NCI-H774 (cell line): ENCODE measurements at places on chromosomes 3 and 15.

DNA sequence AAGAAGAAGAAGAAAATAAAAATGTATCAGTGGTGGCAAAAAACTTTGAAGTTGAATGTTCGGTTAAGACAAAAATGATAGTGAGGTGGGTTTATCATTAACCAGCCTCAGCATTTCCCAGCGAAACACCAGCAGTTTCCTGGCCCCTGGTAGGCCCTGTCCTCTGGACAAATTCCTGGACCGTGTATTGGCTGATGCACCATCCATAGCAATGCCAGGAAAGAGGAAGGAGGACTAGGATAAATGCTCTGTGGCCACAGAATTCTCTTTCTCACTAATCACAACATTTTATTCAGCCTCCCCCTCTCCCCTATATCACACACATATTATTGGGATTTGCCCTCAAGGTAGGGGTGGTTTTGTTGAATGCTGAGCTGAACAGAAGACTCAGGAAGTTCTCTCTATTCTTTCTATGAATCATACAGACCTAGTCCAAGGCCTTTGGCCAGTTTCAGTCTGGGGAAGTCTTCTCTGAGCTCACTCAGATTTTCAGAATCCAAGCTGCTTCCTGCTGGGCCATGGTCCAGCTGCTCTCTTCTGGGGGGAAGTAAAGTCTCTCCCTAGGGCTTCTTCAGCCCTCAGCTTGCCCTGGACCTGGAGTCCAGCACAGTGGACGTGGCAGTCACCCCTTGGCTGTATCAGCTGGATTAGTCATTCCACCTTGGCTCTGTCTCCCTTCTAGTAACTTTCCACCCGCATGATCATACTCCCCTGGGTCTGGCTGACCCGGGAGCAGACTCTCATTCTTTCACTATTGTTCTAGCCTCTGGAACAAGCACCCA lies 27.6 kb downstream of the SLC28A1 start:
- DNase-seq, result no peak

DNA sequence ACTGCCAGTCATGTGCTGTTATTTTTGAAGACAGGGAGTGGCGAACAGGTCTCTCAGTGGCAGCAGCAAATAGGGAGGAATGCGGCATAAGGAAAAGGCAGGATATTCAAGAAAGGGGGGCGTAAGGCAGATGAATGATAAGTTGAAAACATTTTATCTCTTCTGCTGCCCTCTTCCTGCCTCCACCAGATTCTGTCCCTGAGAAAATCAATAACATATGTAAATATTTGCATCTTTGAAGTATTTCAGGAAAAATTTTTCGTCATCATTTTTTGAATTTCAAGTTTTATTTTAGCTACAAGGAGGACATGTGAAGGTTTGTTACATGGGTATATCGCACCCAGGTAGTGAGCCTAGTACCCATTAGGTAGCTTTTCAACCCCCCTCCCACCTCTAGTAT lies 616.7 kb downstream of the MCTP2 start:
- DNase-seq, result no peak

DNA sequence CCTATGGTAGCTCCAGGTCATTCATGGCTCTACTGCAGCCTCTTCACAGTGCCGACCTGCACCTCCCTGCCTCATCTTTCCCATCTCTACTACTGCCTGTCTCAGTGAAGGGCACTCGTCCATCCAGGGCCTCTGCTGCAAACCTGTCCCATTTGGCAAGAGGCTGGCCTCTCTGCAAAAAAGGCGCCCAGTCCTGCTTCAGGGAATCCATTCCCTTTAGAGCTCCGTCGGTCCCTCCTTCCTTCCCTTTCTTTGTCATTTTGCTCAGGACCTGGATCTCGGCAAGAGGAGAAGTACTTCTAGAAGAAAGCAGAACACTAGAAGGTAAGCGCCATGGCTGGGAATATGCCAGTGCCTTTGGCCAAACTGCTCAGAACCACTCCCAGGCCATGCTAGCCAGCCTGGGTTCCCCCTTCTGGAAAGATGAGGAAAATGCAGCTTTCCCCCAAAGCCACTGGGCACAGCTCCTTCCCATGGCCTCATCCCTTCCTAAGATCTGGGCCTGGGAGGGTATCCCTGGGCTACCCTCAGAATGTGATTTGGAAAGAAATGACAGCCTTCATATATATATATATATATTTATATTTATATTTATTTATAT lies 6.4 kb upstream of the ISL2 start:
- DNase-seq, result no peak

GRCh38 chr3:3295586-3295985 lies 116.1 kb upstream of the CRBN start:
- no peak for DNase-seq

DNA sequence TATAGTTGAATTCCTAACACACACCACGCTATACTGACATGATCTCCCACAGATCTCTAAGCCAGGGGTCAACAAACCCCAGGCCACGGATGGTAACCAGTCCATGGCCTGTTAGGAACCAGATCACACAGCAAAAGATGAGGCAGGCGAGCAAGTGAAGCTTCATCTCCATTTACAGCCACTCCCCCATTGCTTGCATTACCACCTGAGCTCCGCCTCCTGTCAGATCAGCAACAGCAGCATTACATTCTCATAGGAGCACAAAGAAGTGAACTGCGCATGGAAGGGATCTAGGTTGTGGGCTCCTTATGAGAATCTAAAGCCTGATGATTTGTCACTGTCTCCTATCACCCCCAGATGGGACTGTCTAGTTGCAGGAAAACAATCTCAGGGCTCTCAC lies 2.7 kb downstream of the PDCD7 start:
- DNase-seq, result no peak

- no peak for DNase-seq
These were observed 37.3 kb downstream of the FSD2 start for GRCh38 chr15:82768414-82769054.

GRCh38 chr15:96181217-96181616 lies 149.3 kb upstream of the NR2F2 start:
- no peak for DNase-seq

DNA sequence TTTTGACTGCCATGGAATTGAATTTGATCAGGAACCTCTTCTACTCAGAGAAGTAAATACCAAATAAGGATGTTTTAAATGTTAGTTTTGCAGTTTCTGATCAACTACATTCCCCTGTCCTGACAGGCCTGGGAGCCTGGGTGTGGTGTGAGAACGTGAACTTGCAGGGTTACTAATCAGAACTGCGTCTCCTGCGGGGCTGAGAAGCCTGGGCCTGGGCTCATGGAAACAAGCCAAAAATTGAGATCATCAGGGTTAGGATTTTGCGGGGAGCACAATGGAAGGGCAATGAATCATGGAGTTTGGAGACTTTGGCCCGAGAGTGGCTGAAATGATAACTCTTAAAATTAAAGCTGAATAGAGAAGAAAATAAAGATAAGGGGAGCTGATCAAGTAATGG lies 47.8 kb upstream of the C3orf70 start:
- no peak for DNase-seq

DNA sequence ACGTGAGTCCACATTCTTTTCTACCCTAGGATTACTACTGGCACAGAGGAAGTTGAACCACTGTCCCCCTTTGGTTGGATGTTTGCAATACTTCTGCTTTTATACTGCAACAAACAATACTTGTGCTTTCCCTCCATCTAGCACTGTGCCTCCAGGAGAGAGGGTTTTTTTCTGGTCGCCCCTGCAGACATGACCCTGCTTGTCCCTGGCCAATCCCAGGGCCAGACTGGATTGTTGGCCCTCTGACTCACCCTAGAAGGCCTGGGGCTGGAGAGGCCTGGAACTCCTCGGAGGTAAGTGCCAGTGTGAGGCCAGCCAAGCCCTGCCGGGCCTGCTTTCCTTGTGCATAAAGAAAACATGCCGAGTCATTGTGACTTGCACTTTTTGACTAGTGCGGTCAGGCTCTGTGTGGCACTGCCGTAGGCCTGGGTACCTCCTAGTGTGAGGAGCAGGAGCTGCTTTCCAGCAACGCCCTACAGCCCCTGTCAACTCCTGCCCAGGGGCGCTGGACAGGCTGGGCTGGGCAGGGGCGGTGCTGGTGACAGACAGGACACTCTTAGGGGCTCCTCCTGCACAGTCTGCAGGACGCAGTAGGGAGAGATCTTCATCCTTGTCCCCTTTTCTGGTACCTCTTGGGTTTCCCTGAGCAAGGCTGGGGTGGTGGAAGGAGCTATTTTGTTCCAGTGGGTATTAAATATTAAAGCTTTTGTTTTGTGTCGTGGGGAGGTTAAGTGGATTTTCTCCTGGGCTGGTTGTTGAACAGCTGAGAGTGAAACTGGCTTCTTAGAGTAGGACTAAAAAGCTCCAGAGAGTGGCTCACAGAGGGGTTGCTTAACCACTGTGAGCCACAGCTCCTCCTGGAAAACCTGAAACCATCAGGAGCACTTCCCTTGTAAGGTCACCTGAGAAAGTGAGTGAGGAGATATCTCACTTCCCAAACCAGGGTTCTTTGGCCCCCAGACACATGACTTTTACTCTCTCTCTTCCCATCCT lies 14.4 kb upstream of the TKT start:
- peak; percentile 37 for DNase-seq

DNA sequence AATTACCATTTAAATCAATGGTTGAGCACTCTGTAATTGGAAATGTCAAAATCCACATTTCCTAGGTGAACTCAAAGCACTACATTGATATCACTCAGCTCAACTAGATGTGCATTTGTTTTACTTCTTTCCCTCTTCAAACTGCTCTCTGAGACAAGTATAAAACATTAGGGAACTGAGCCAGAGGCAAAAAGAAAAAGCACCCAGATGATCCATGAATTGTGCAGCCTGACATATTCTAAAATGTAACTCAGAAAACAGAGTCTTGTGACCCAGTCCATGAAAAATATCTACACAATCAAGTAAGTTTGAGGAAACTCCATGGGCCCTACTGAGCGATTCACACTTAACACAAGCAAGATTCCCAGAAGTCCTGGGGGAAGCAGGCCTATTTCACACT lies 9.8 kb downstream of the SRGAP3 start:
- DNase-seq, result no peak

- DNase-seq, result no peak
These were observed 817.0 kb downstream of the TUSC7 start for GRCh38 chr3:117526470-117527079.

GRCh38 chr3:172407872-172408271 lies 40.4 kb downstream of the GHSR start:
- DNase-seq, result no peak

GRCh38 chr3:38163117-38163840 lies 2.1 kb upstream of the OXSR1 start:
- DNase-seq, result no peak

DNA sequence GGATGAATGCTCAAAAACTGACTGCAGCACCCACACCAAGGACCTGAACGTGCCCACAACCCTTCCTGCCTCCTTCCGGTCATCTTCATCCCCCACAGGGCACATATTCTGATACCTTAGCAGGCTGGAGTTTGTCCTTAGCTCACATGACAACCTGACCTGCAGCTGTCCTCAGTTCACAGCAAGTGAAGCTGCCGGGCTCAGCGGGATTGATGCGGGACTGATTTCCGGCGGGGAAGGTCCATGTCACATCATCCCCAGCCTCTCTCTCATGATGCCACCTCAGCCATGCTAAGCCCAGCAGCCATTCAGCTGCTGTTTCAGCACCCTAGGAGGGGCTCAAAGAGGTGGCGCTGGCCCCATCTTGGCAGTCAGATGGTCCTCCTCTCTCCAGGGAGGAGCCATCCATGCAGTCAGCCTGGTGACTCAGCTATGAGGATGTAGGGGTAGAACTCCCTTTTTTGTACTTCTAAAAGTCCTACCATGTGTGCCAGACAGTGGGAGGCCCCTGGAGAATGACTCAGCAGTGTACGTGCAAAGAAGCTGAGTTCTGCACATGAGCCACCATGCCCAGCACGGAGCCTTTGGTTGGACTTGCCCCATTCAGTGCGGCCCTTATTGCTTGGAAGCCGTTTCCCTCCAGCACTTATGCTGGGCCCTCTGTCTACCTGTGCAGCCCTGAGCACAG lies 9.5 kb downstream of the CA12 start:
- DNase-seq, result no peak

GRCh38 chr15:75064846-75065245 lies 41.5 kb downstream of the PPCDC start:
- no peak for DNase-seq

- no peak for DNase-seq
These were observed 1.7 kb upstream of the MAGEF1 start for GRCh38 chr3:184713521-184713920.

GRCh38 chr3:190593075-190593474 lies 79.2 kb downstream of the IL1RAP start:
- no peak for DNase-seq

DNA sequence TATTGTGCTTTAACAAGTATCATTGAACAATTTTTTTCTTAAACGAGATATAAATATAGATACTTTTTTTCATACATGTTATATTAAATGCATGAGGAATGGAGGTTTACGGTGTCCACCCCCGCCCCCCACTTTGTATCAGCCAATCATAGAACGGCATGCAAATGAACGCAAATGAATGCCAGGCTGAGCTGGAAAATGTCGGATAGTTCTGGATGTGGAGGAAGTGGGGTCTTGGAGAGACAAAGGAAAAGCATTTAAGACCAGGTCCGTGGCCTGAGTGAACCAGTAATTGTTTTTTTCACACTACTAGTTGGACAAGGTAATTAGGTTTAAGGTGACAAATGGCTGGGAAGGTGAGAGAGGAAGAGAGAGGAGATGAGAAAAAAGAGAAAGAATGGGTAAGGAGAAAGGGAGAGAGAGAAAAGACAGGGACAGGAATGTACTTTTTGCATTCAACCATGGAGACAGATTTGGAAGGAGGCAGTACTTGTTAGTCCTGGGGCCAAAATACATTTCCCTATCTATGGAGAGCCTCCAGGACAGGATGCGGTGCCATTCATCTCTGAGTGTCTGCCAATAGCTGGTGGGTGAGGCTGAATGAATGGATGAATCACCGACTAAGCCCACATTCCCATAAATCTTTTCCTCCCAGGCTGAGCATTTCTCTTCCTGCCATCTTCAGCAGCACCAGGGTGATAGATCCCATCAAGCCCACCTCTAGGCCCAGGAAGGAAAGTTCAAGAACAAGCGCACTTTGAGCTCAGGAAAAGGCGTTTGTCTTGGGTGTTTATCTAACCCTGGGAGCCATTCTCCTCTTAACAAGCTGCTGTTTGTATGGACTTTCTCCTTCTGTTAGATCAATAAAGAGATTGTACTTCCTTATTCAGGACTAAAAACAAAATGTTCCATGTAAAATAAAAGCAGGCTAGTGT lies 1.4 kb upstream of the RAD18 start:
- no peak for DNase-seq

- DNase-seq, result no peak
These were observed 92.2 kb downstream of the MYLK start for GRCh38 chr3:123791898-123792297.

GRCh38 chr3:11170052-11170770 lies 15.9 kb downstream of the HRH1 start:
- no peak for DNase-seq

DNA sequence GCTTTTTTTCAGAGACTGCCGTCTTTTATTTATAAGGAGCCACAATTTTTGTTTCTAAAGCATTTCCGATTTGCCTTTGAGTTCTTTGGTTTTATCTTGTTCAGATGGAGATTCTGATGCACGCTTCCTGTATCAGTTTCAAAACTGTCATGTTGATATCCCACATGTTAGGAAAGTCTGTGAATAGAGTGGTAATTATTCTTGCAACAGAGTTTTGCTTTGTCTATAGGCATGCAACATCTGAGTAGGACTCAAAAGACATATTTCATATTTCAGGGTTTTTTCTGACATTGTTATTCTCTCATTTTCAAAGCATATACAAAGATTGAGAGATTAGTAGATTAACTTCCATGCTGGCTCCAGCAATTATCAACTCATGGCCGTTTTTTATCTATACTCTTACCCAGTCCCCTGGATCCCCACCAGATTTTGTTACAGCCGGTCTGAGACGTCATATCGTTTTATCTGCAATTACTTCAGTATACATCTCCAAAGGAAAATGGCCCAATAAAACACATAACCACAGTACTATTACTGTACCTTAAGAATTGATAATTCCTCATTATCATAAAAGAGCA lies 22.4 kb downstream of the PAQR5 start:
- DNase-seq, result no peak
